ENCODE measurements at places on chromosomes 2 and 18.

DNA sequence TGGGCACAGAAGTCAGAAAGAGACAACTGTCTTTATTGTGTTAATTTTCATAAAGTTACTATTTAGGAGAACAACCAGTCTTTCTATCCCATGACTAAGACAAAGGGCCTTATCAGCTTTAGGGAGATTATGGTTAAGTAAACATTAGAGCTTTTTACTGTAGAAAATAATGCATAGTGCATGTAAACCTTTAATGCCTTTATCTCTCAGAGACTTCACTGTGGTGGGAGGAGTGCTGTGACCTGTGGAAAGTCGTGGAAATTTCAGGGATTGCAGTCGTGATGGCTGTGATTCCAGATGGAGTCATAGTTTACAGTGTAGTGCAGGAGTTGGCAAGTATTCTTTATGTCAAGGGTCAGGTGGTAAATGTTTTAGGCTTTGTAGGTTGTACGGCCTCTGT is 15.8 kb downstream of the ZNF236 start:
- no peak overlapping the region for H3K27ac ChIP-seq
- H3K36me3 ChIP-seq = no peaks in the 10 kb centered on the region
- H3K4me3 ChIP-seq = no peak overlapping the region
- no peaks in the 10 kb centered on the region for H3K27me3 ChIP-seq
- DNase-seq = no peak

- H3K4me1 ChIP-seq = no peaks in the 10 kb centered on the region
- no peak overlapping the region for H3K27ac ChIP-seq
- H3K4me3 ChIP-seq = no peak overlapping the region
- no peaks in the 10 kb centered on the region for H3K36me3 ChIP-seq
These were observed 120.3 kb upstream of the LYPD1 start for GRCh38 chr2:132790207-132790785.

- no peak overlapping the region for H3K27ac ChIP-seq
- no peaks in the 10 kb centered on the region for H3K27me3 ChIP-seq
- no peaks in the 10 kb centered on the region for H3K36me3 ChIP-seq
These were observed 79.3 kb downstream of the NRXN1 start for GRCh38 chr2:50952596-50952995.

DNA sequence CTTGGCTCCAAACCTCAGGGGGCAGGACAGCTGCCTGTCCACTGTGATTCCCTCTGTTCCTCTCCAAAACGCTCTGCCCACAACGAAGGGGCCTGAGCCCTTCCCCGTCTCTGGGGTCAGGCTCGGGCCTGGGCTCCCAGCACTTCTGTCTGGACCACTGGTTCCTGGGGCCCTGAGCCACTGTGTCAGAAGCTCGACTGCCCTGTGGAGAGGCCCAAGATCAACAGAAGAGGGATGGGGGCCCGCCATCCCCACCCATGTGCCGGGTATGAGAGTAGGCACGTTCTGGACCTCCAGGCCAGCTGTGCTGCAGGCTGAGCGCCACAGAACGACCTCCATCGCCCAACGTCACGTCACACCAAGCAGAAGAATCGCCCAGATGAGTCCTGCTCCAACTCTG is 119.9 kb upstream of the HS6ST1 start:
- H3K4me3 ChIP-seq = no peak overlapping the region
- peaks cover 6% of the 10 kb centered on the region for H3K4me1 ChIP-seq
- H3K27ac ChIP-seq = no peak overlapping the region
- H3K36me3 ChIP-seq = no peaks in the 10 kb centered on the region
- H3K27me3 ChIP-seq = no peaks in the 10 kb centered on the region
- DNase-seq = no peak

- no peaks in the 10 kb centered on the region for H3K27me3 ChIP-seq
- H3K4me3 ChIP-seq = no peak overlapping the region
- peaks cover 7% of the 10 kb centered on the region for H3K36me3 ChIP-seq
- H3K4me1 ChIP-seq = no peaks in the 10 kb centered on the region
These were observed 27.2 kb downstream of the ATIC start for GRCh38 chr2:215338883-215339679.

GRCh38 chr2:43218155-43218701 is 8.2 kb downstream of the ZFP36L2 start:
- H3K27ac ChIP-seq = peak overlapping the region; percentile 97
- DNase-seq = peak; percentile 48
- H3K4me3 ChIP-seq = no peak overlapping the region
- H3K27me3 ChIP-seq = no peaks in the 10 kb centered on the region
- peaks cover 12% of the 10 kb centered on the region for H3K36me3 ChIP-seq
- peaks cover 12% of the 10 kb centered on the region for H3K4me1 ChIP-seq

- DNase-seq = no peak
- no peak overlapping the region for H3K4me3 ChIP-seq
- H3K36me3 ChIP-seq = no peaks in the 10 kb centered on the region
- no peaks in the 10 kb centered on the region for H3K27me3 ChIP-seq
These were observed 62.8 kb downstream of the HDAC4 start for GRCh38 chr2:239337877-239338484.

GRCh38 chr2:86035883-86036668 is 69.6 kb downstream of the POLR1A start:
- peaks cover 50% of the 10 kb centered on the region for H3K36me3 ChIP-seq
- H3K4me3 ChIP-seq = no peak overlapping the region
- no peaks in the 10 kb centered on the region for H3K27me3 ChIP-seq
- H3K27ac ChIP-seq = peak overlapping the region; percentile 39

DNA sequence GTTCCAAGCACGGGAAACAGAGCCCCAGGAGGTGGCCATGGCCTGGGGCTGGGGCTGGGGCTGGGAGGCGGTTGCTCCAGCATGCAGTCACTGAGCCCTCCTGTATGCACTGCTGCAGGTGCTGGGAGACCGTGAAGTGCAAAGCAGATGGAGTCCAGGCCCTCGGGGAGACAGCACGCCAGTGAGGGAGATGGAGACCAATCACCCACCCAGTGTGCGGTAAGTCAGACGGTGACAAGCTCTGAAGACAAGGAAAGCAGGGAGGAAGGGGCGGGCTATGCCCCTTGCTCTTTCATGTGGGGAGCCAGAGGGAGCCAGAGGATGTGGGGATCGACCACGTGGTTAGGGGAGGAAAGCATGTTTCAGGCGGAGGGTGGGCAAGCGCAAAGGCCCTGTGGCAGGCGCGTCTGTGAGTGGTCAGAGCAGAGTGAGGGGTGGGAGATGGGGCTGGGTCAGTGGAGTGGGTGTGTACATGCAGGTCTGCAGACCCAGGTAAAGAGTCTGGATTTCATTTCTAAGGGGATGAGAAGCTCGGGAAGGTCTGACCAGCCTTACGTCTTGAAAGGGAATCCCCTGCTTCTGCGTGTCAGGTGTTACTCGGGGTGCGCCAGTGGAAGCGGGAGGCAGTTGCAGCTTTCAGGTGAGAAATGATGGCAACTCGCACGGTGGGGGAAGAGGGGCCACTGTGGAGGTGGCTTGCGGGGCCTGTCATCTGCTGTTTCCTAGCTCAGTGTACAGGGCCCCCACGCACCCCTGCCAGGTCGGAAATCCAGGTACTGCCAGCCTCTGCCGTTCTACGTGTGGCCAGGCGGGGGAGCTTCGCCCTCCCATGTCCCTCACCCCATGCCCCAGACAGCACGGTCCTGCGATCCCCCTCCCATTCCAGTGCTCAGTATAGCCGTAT is 19.4 kb downstream of the RRM2 start:
- no peak for DNase-seq
- no peaks in the 10 kb centered on the region for H3K36me3 ChIP-seq
- no peaks in the 10 kb centered on the region for H3K27me3 ChIP-seq
- H3K4me3 ChIP-seq = no peak overlapping the region
- H3K4me1 ChIP-seq = peaks cover 5% of the 10 kb centered on the region

DNA sequence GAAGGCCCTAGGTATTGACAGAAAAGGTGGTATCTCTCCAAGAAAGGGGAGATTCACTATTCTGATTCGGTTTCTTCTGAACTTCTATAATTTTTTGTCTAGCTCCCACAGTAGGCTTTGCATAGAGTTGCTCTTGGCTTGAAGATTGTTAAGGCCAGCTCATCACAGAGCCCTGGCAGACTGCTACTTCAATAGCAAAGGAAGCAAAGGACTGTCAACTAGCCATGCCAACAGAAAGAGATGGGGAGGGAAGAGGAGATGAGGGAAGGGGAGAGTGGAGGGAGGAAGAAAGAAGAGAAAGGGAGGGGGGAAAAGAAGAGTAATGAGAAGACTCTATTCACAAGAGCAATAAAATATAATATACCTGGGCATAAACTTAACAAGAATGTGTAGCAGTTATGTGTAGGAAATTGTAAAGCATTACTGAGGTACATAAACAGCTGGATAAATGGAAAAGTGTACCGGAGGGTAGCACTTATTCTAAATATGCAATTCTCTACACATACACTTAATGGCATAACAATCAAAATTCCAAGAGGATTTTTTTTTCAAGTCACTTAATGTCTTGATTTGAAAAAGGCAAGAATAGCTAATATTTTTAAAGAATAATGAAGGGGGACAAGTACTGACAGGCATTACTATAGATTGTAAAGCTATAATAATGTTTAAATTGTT is 102.5 kb downstream of the LOXHD1 start:
- H3K27me3 ChIP-seq = no peaks in the 10 kb centered on the region
- no peaks in the 10 kb centered on the region for H3K36me3 ChIP-seq
- H3K4me3 ChIP-seq = no peak overlapping the region

- DNase-seq = peak; percentile 54
- H3K4me1 ChIP-seq = no peaks in the 10 kb centered on the region
- no peak overlapping the region for H3K27ac ChIP-seq
- H3K27me3 ChIP-seq = no peaks in the 10 kb centered on the region
These were observed 88.8 kb upstream of the ASB18 start for GRCh38 chr2:236352761-236353593.

DNA sequence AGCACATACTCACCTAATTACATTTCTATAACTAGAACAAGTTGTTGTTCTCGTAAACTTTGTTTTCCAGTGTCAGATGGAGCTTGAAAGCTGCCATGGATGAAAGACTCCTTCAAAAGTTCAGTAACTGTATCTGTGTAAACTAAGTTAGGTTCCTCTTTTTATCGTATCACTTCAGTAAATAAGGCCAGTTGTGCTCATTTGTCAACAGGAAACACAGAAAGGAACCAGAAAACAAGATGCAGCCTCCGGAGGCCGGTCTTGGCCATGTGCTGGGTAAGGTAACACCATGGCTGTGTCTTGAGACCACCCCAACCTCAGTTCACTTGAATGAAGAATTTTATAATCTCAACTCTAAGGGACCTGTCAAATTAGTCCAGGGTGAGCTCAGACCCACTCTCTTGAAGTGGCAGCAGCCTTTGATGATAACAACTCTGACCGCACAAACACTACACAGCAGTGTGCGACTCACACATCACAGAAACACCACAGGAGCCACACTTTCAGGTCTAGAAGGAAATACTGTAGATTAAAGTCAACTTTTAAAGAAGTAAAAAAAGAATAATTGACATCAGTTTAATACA is 213.8 kb downstream of the AFF3 start:
- DNase-seq = no peak
- H3K27ac ChIP-seq = no peak overlapping the region
- no peaks in the 10 kb centered on the region for H3K4me1 ChIP-seq
- no peak overlapping the region for H3K4me3 ChIP-seq
- H3K27me3 ChIP-seq = no peaks in the 10 kb centered on the region

GRCh38 chr2:206260188-206261012 is 14.1 kb upstream of the ZDBF2 start:
- H3K36me3 ChIP-seq = no peaks in the 10 kb centered on the region
- no peak overlapping the region for H3K4me3 ChIP-seq
- peaks cover 5% of the 10 kb centered on the region for H3K27me3 ChIP-seq
- no peak for DNase-seq
- no peaks in the 10 kb centered on the region for H3K4me1 ChIP-seq
- H3K27ac ChIP-seq = no peak overlapping the region

DNA sequence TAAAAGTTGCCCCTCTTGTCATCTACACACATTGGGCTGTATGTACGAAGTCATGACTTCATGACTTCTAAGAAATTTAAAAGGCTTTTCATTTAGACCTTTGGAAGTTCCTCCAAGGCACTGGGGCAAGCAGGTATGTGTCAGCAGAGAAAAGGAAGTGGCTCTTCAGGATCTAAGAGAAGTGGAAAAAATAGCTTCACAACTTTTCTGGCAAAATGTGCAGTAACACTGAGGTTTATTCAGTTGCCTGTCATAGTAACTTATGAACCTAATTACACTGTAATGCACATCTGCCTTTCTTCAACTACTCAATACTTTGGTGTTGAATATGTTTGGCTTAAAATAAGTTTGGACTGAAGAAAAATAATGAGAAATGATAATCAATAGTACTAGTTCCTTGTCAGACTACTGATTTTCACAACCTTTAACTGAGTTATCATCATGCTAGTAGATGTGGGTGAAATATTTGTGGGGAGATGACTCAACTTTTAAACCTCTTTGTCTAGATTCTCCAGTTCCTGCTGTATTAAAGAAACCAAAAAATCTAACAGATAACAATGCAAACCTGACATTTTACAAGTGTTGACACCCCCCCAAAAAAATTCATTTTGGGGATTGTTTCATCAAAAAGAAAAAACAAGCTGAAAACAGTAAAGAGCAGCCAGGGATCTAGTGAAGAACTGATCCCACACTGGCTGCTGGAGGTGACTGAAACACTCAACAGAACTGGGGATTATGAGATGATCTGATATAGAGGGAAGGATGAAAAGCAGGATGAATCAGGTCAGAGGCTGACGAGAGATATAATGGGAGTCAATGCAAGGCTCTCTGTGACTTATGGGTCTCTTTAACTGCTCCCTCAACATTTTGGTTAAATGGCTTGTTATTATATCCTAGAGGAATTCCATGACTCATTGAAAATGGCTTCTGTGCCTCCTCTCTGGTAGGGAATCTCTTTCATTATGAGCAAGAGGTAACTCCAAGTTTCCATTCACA is 84.6 kb downstream of the COLEC12 start:
- H3K4me1 ChIP-seq = no peaks in the 10 kb centered on the region
- H3K4me3 ChIP-seq = no peak overlapping the region
- H3K27ac ChIP-seq = no peak overlapping the region
- DNase-seq = no peak
- no peaks in the 10 kb centered on the region for H3K27me3 ChIP-seq

DNA sequence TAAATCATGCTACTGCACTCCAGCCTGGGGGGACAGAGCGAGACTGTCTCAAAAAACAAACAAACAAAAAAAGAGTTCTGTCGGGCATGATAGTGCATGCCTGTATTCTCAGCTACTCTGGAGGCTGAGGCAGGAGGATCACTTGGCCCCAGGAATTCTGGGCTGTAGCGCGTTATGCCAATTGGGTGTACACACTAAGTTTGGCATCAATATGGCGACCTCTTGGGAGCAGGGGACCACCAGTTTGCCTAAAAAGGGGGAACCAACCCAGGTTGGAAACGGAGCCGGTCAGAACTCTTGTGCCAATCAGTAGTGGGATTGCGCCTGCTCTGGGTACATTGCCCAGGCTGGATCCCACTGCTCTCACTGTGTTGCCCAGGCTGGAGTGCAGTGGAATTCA is 49.7 kb downstream of the SDC1 start:
- H3K4me1 ChIP-seq = peaks cover 35% of the 10 kb centered on the region
- H3K36me3 ChIP-seq = no peaks in the 10 kb centered on the region
- no peak overlapping the region for H3K4me3 ChIP-seq
- H3K27ac ChIP-seq = no peak overlapping the region
- DNase-seq = no peak
- H3K27me3 ChIP-seq = no peaks in the 10 kb centered on the region

DNA sequence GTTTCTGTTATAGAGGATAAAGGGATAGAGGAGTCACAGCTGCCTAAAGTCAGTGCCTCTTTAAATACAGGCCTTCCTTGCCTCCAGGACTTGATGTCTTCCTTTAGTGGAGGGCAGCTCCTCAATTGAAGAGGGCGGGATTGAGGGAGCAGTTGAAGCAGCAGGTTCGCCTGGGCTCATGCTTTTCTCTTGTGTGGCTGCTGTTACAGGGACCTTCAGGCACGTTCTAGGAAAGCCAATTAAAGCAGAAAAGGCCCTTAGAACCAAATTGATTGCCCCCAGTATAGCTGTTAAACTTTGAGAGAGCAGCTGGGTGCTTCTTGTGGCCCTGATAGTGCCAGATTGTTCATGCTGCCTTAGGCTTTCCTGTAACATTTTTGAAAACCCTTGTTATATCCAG is 42.0 kb upstream of the LTBP1 start:
- H3K27me3 ChIP-seq = no peaks in the 10 kb centered on the region
- H3K27ac ChIP-seq = no peak overlapping the region
- no peaks in the 10 kb centered on the region for H3K4me1 ChIP-seq
- H3K4me3 ChIP-seq = no peak overlapping the region
- no peaks in the 10 kb centered on the region for H3K36me3 ChIP-seq
- DNase-seq = no peak

Data from lung (tissue), 17 donors.